A549 treated with Hydrocortisone at 1 μM for 4 hours (cell line): ENCODE measurements at places on chromosomes 7 and 10. TPM values are rescaled to one million over a fixed set of nuclear protein-coding genes. Genes with fewer than 3 reads are reported as not detected.

MRC1 gene
- 0.02 to 0.03 TPM (median 0.03 TPM) in 4 of 5 replicates, not detected in the other for total RNA-seq

COL13A1 gene
- total RNA-seq: 0.14 to 0.30 TPM (median 0.25 TPM) in 5 replicates

CRYGN gene
- total RNA-seq: not detected in 5 replicates

OPALIN gene
- total RNA-seq: not detected in 5 replicates

OR2A12 gene
- total RNA-seq: not detected in 5 replicates

LBX1 gene
- total RNA-seq: not detected in 5 replicates

TMEM72 gene
- total RNA-seq: not detected in 5 replicates

GBX1 gene
- total RNA-seq: 0.10 to 0.17 TPM in 2 of 5 replicates, not detected in the others

NXPH1 gene
- not detected in 5 replicates for total RNA-seq

C7orf57 gene
- 0.12 to 0.31 TPM (median 0.26 TPM) in 5 replicates for total RNA-seq

AKR1E2 gene
- total RNA-seq: 6.3 to 7.3 TPM (median 7.0 TPM) in 5 replicates

KCNH2 gene
- total RNA-seq: 2.9 to 3.6 TPM (median 3.3 TPM) in 5 replicates

PIP gene
- 0.35 to 0.64 TPM in 2 of 5 replicates, not detected in the others for total RNA-seq

FAM25G gene
- 0.85 to 1.5 TPM (median 1.1 TPM) in 3 of 5 replicates, not detected in the others for total RNA-seq

RPEL1 gene
- total RNA-seq: 0.06 TPM in 1 of 5 replicates, not detected in the others

BTBD16 gene
- total RNA-seq: 0.44 to 0.62 TPM (median 0.55 TPM) in 5 replicates

NRAP gene
- total RNA-seq: not detected in 5 replicates

TMEM176A gene
- total RNA-seq: not detected in 5 replicates

CPA4 gene
- 3.1 to 8.4 TPM (median 4.1 TPM) in 5 replicates for total RNA-seq

TFR2 gene
- total RNA-seq: 2.0 to 2.4 TPM (median 2.1 TPM) in 5 replicates
